ENCODE measurements at places on chromosomes 3 and 15. TPM values are rescaled to one million over a fixed set of nuclear protein-coding genes. Genes with fewer than 3 reads are reported as not detected.

ZDHHC19 gene
- total RNA-seq = not detected

- DNase-seq = no peak
Observed at GRCh38 chr3:48002787-48003186, 13.4 kb downstream of the MAP4 start.

GRCh38 chr3:77599948-77600347 is 560.0 kb downstream of the ROBO2 start:
- DNase-seq = no peak

ZDHHC3 gene
- 58.3 TPM for total RNA-seq

HRG gene
- total RNA-seq = not detected
